HFF-Myc (cell line): ENCODE measurements at places on chromosomes 11 and 22.

GRCh38 chr11:78039919-78040671 lies 17.0 kb upstream of the KCTD14 start:
- peak; percentile 63 for DNase-seq

GRCh38 chr22:38925571-38926041 lies 31.8 kb upstream of the APOBEC3A start:
- DNase-seq, result no peak

GRCh38 chr11:62125881-62126280 lies 2.1 kb downstream of the INCENP start:
- no peak for DNase-seq

DNA sequence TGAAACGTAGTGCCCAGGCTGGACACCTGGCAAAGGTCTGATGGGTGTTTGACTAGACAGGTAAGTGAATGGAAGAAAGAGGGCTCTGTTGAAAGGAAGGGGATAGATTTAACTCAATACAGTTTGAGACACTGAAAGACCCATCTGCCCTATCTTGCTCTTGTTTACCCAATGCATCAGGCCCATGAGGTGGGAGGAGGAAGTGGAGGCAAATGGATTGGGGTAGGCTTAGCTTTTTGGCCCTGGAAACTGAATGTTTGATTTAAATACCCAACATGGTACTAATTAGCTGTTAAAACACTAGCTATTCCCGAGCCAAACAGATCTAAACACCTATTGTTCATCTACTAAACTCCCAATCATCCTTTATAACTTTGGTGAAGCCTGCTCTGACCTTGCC lies 3.5 kb upstream of the UVRAG start:
- no peak for DNase-seq

GRCh38 chr11:96196181-96196662 lies 146.8 kb downstream of the MAML2 start:
- DNase-seq, result no peak

DNA sequence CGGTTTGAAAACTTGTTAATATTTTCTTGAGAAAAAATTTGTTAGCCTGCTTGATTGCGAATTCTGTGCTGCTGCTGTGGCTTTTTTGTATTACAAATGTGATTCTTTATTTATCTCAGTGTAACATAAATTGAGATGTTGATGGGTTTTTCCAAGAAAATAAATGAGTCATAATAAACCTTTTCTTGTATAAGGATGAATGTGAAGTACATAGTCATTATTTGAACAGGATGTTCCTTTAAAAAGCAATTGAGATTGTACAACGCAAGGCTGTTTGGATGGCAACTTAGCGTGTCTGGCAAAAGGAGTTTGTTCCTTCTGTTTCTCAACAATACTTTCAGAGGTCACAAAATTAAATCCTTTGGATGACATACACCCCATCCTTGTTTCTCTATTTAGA lies 24.6 kb upstream of the CARD18 start:
- DNase-seq, result no peak

DNA sequence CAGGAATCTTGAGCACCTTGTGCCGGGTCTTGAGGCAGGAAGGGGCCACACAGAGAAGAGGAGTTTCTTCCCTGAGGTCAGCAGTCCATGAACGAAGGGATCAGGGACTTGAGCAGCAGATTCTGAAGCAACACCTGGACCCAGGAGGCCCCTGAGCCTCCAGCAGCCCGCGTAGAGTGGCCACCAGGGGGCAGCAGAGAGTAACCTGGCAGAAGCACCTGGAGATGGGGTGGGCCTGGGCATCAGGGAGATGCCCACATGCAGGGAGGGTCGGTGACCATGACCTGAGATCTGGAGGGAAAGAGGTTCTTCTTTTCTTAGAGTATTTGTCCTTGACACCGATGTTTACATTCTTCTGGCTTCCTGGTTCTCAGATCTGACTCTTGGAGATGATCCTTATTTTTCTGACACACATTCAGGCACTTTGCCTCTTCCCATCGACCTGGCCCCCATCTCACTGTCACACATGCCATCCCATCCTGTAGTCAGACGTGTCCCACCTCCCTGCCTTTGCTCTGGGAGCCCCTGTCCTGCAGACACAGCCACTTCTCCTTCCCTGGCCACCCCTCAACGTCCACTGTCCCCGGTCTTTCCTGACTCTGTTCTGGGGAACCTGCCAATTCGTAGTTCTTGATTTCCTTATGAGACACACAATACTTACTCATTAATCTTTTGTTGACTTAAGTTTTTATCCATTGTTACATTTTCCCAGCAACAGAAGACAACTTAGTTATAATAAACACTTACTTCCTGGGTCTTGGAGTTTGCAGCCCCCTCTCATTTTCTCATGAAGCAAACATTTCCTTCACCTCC lies 66.5 kb downstream of the GGTLC2 start:
- DNase-seq, result no peak

GRCh38 chr11:64368673-64369074 lies 9.7 kb downstream of the RPS6KA4 start:
- DNase-seq, result no peak

GRCh38 chr11:47057365-47057764 lies 119.3 kb downstream of the ARFGAP2 start:
- DNase-seq, result no peak
